ENCODE measurements at places on chromosomes 2 and 18.

DNA sequence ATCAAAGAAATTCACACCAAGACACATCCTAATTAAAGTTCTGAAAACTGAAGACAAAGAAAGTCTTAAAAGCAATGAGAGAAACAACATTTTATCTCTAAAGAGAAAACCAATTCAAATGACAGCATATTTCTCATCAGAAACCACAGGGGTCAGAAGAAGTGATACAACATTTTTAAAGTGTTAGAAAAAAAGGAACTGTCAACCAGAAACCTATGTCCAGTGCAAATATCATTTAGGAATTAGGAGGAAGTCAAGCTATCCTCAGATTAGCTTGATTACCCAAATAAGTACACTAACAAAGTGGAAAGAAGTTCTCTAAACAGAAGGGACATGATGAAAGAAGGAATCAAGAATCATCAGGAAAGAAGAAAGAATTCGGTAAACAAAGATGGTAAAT lies 59.5 kb upstream of the BCL2L11 start:
- DNase-seq = no peak

DNA sequence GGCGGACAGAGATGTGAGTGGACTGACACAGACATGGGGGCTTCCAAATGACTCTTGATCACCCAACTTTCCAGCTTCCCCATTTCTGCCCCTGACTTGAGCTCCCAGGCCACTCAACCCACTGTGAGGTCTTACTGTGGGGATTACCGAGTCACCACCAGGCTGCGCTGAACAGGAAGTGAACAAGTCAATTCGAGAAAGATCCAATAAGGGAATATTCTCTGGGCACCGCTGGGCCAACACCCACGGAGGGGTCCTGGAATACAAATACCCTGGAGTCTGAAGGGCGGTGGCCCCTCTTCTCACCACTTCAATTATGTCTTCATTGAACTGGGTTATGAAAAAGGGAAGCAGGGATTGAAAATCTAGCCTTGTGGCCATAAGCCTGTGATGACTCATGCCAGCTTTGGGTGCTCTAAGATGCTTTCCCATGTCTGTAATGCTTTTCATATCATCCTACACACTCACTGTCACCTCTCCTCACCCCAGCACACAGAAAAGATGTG lies 37.7 kb downstream of the BCL11A start:
- no peak for DNase-seq

GRCh38 chr2:74576211-74576862 lies 21.8 kb downstream of the DOK1 start:
- DNase-seq = no peak

- no peak for DNase-seq
Measured at GRCh38 chr18:59923539-59924196, 23.9 kb downstream of the PMAIP1 start.

DNA sequence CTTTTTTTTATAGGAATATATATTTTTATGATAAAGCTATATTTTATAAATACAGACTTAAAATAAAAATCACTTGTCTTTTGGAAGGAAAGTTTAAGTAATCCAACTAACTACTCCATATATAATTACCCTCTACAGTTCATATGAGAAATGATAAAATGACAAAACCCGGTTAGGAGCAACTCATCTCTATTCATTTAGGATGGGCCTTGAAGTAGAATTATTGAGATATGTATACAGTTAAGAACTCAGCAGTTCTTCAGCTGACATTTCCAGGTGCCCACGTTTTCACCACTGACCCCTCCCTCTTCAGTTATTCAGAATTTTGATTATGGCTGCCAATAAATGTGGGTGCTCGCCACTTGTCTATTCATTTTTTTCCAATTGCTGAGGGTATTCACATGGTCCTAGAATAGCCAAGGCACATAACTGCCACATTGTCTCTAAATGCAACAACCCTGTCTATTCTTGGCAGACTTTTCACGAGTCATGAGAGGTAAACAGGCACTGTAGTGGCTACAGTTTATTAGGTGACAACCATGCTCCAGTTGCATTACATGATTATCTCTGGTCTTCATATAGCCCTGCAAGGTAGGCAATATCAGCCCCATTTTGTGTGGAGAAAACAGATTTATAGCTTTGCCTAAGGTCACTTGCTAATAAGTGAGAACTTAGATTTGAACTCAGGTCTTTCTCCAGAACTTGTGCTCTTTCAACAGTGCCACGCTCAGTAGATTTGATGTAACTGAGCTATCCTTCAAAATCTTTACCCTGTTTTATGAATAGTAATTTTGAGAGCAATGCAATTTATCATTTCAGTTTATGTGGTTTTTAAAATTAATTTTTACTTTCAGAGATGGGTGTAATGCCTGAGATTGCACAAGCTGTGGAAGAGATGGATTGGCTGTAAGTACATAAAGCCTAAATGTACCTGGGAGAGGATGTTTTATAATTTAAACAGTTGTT lies 2.9 kb downstream of the DDX1 start:
- no peak for DNase-seq

DNA sequence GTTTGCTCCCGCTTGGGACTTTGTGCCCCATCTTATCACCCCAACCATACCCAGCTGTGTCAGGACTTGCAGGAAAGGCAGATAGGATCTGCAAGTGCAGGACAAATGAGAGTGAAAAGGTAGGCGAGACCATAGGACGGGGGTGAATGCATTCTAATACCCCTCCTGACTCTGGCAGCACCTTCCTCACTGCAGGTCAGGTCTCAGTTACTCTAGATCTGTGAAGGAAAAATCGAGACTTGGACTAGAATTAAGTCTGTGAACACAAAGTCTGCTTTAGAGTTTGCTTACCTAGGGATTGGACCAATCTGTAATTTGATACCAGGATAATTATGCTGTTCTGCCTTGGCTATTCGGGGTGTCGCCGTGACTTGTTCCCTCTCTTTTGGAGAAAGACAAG lies 19.7 kb downstream of the NT5DC4 start:
- DNase-seq = no peak

DNA sequence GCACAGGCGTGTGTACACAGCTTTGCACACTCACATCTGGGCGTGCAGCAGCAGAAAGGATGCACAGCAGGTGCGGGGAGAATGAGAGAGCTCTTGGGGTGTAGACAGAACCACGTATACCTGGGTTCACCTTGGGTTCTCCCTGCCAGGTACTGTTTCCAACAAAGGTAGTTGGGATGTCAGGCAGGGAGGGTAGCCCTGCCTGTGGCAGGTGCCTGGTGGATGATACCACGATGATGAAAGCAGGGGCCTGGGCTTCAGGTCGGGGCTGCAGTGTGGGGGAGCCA lies 6.5 kb upstream of the ARID5A start:
- no peak for DNase-seq

- no peak for DNase-seq
Measured at GRCh38 chr2:235444101-235444597, 49.7 kb upstream of the AGAP1 start.

GRCh38 chr2:23055251-23055650 lies 329.7 kb upstream of the KLHL29 start:
- DNase-seq = no peak

DNA sequence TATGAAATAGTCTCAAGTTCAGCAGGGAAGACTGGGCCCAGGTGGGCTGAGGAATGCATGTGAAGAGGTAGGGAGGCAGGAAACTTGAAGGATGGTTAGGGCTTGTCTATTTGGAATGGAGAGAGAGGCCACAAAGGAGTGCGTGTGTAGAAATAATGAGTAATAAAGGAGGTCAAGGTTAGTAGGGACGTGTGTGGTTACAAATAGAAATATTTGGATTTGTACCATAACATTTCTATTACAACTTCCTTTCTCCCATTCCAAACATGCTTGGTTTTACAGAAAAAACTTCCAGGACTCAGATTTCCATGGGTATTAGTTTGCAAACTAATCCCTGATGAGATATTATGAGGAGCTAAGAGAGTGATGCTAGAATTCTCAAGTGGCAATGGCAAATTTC lies 280.6 kb downstream of the NCKAP5 start:
- no peak for DNase-seq

DNA sequence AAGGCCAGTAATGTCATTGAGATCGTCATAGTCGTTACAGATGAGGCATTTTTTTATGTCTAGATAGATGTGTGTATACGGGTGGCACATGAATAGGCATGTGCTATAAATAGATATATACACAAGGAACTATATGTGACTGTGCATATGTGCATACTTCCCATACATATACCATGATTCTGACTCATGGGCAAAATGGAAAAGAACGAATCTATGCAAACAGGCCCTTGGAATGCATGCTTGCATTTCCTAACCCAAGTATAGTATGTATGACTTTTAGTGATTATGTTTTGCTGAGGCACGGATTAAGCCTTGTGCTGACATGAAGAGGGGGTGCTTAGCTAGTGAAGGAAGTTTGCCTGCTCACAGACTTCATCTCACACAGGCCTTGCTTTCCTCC lies 111.7 kb downstream of the BCL11A start:
- DNase-seq = no peak

- no peak for DNase-seq
Measured at GRCh38 chr2:96103187-96103601, 13.2 kb downstream of the ADRA2B start.

DNA sequence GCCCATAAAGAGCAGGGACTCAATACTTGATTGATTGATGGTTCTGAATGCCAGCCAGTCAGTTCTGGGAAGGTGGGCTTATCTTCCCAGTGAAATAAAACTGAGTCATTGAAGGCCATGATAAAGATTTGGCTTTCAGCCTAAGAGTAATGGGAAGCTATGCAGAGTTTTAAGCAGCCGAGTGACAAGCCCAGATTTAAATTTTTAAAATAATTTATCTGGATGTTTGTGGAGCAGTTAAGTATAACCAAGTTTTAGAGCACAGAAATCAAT lies 122.8 kb downstream of the RAPGEF4 start:
- DNase-seq = no peak

- DNase-seq = no peak
Measured at GRCh38 chr2:151767536-151767935, 33.3 kb upstream of the NEB start.

DNA sequence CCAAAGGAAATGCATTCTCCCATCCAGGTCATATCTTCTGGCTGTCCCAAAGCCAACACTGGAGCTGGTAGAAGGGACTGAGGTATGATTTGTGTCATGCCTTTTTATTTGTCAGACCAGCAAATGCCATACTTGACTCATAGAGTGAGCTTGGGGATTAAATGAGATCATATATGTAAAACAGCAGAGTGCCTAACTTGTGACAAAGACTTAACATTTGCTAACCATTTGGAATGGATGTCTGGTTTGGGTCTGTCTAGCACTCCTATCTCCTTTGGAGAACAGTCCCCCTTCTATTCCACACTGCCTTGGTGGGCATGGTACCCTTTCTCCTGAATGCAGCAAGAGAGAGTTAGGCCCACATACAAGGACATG lies 128.5 kb upstream of the LGALSL start:
- no peak for DNase-seq
